ENCODE measurements at places on chromosomes 13 and 19.

GRCh38 chr19:1220477-1220930 lies 14.9 kb downstream of the STK11 start:
- DNase-seq, result no peak

DNA sequence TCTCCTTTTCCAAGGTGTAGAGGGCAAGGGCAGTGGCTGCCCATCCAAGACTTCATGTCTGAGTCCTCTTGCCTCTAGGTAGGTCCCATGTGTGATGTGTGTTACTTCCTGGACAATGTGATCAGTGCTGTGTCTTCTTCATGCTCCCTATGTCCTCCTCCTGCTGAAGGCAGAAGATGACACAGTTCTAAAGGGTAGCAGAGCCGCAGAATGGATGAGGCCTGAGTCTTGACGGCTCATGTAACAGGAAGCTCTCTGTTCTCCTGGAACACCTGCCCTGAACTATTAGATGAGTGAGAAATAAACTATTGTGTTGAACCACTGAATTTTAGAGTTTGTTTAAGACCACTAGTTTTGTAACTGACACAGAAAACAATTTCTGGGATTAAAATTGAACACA lies 165.9 kb downstream of the NDFIP2 start:
- no peak for DNase-seq

- DNase-seq, result no peak
Measured at GRCh38 chr19:5271145-5271544, 69.5 kb downstream of the PTPRS start.

GRCh38 chr13:99832347-99832746 lies 139.2 kb downstream of the ZIC5 start:
- DNase-seq, result no peak

GRCh38 chr13:84393981-84394625 lies 511.8 kb upstream of the SLITRK1 start:
- no peak for DNase-seq

GRCh38 chr19:18423258-18424020 lies 4.2 kb downstream of the SSBP4 start:
- no peak for DNase-seq

DNA sequence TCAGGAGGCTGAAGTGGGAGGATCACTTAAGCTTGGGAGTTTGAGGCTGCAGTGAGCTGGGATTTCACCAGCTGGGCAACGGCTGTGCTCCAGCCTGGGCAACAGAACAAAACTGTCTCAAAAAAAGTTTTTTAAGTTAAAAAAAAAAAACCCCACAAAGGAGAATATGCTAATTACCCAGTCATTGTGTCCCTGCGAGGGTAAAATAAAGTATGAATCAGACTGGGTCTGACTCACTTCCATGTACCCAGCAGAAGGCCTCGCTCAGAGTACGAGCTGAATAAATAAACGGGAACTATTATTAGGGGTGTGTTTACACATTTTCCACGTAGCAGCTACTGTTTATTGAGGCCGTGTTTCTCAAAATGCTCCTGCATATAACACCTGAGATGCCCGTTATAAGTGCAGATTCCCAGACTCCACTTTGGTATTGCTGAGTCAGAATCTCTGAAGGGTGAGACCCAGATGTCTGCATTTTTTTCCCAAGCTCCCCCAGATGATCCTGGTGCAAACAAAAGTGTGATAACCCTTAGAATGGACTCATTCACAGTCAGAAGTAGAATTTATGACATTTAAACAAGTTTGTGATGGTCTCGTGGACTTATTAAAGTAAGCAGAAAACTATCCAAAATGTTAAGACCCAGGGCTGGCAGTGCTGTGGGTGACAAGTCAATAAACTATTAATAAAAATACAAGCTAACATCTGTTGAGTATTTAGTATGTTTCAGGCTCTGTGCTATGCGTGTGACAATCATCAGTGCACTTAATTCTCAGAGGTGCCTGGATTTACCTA lies 28.2 kb downstream of the KCNC3 start:
- DNase-seq, result no peak

DNA sequence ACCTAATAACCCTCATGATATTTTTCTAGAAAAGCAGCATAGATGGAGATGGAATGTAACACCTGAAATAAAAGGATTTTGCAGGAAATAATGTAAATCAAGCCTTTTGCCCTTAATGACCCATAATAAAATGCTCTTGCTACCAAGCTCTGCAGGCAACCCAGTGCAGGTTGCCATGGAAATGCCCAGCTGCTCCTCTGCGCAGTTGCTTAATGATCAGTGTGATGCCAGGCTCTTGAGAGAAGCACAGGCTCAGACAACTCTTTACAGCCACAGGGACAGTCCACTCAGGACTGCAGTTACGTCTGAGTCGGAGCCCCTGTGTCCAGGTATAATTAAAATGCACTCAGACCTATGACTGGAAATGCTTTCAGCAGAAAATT lies 165.5 kb downstream of the LACC1 start:
- peak; percentile 31 for DNase-seq

DNA sequence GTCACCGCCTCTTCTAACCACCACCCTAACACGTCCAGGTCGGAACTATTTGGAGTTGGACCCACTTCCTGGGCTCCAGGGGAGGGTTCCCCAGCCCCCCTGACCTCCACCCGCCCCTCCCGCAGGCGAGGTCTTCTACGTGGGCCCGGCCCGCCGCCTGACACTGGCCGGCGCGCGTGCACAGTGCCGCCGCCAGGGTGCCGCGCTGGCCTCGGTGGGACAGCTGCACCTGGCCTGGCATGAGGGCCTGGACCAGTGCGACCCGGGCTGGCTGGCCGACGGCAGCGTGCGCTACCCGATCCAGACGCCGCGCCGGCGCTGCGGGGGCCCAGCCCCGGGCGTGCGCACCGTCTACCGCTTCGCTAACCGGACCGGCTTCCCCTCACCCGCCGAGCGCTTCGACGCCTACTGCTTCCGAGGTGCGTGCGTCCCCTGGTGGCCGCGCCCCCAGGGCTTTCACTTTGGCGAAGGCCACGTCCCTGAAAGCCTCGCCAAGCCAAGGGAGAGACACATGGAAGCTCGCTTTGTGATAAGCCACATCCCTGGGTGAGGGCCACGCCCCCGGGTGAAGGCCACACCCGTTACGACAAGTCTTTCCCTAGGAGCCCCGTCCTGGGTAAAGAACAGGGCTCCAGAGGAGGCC lies 13.2 kb downstream of the NCAN start:
- no peak for DNase-seq

DNA sequence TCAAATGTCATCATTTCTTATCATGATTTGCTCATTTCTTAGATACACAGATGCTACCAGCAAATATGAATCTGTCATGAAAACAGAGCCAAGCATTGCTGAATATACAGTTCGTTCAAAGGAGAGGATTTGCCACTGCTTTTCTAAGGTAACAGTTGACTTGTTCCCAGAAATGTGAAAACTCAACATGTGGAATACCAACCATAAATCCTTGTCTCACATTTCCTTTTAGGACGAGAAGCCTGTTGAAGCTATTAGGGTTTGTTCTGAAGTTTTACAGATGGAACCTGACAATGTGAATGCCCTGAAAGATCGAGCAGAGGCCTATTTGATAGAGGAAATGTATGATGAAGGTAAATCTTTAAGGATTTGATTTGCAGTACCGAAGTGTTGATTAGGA lies 86.7 kb downstream of the DNAJC3 start:
- no peak for DNase-seq

DNA sequence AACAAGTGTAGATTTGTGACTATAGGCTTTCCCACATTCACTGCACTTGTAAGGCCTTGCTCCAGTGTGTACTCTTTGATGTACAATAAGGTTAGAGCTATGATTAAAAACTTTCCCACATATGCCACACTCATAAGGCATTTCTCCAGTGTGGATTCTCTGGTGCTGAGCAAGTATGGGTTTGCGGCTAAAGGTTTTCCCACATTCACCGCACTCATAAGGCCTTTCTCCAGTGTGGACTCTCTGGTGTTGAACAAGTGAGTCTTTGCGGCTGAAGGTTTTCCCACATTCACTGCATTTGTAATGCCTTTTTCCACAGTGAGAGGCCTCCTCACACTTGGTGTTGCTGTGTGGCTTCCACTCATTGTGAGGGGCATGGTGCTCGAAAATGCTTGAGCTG lies 3.7 kb downstream of the ZNF772 start:
- no peak for DNase-seq

DNA sequence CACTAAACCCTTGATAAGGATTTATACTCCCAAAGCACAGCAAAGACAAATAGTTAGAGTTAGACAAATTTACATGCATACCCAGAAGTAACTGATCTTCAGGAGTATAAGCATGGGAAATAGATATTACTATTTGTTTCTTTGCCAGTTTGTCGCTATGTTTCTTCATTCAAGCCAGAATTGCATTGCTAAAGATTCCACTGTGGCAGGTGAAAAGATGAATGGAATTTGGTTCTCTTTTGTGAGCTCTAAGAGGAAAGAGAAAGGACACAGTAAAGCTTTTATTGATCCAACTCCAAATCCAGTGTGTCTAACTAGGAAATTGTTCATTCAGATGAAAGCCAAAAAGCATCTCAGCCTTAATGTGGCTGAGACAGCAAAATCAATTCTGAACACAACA lies 292.3 kb upstream of the SPRY2 start:
- no peak for DNase-seq

- DNase-seq, result no peak
Measured at GRCh38 chr13:25167382-25168174, 4.5 kb downstream of the AMER2 start.

DNA sequence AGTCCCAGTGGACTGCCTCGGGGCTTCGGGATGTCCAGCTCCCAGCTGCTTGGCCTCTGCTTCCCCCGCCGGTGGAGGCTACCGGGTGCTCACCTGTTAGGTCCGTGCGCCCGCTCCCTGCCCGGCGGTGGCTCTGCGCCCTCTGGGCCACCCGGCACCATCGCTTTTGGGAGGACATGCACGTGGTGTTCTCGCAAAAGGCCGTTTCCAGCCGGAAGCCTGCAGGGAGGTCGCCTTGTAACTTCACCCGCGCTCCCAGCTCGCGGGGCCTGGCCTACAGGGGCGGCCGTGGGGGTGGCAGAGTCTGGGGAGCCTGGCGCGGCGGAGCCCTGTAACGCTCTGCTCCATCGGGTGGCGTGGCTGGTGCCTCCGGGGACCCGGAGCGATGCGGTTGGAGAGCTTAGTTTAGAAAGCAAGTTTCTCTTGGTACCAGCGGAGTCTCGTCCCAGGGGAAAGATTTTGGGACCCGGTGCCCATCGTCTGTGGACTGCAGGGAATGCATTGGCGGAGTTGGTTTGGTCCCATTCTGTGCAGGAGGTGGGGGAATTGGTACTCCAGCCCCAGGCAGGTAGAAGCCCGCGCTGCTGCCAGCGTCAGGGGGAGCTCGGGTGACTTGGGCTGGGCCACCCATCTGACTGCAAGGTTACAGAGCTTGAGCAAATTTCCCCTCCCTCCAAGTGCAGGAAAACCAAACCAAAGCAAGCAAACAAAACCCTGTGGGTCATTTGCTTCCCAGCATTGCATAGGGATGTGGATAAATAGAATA lies 673 bp downstream of the SPATA13 start:
- no peak for DNase-seq

GRCh38 chr13:76038920-76039716 lies 403.0 kb downstream of the LMO7 start:
- no peak for DNase-seq

- no peak for DNase-seq
Measured at GRCh38 chr13:44576351-44577235, 463 bp upstream of the TSC22D1 start.

DNA sequence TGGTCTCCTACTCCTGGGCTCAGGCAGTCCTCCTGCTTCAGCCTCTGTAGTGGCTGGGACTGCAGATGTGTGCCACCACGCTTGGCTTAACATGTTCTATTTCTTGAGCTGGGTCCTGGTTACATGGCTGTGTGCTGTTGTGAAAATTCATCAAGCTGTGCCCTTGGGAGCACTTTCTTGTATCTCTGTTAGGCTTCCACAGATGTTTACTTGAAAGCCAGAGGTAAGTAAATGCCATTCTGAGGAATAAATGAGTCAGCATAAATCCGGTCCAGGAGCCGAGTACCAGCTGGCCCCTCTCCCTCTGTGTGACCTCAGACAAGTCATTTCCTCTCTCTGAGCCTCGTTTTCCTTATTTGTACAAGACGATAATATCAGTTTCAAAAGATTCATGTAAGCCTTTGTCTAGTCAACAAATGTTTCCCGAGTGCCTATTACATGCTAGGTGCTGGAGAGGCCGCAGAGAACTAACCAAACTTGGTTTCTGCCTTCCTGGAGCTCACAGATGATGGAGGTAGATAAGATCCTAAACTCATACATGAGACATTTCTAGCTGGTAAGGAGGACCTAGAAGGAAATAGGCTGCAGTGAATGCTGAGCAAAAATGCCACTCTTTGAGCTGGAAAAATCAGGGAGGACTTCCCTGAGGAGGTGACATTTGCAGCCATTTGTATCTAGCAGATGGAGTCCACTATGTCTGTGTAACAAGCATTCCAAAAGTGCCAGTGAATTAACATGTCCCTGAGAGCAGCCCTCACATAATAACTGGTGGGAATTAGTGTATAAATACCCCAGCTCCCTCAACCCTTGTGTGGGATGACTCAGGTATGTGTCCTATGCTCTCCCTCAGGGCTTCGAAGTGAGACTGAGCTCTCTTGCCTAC lies 2.7 kb upstream of the RASAL3 start:
- DNase-seq, result no peak

GRCh38 chr19:3359015-3359918 lies 7.1 kb upstream of the NFIC start:
- no peak for DNase-seq

DNA sequence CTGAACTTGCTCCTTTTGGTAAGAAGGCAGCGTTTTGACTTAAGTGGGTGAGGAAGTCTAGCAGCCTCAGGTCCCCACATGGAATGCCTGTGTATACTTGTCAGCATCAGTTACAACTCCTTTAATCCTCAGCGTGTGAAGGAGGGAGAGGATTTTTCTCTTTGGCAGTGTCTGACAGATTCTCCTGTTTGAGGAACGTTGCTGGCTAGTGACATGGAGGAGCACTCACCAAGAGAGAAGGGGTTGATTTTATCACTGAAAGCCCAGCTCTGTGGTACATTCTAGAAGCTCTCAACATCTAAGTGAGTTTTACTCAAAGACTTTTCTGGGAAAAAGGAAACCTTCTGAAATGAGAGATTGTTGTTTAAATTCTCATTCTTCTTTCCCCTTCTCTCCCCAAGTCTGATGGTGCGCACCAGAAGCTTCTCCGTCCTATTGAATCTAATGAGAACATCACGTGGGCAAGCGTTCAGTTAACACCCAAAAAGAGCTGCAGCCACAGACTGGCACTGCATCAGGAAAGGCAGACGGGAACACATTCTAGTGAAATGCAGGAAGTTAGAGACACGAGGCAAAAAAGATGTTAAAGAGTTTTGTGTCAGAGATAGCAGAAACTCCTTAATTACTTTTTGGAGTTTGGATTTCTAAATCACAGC lies 58.2 kb downstream of the GJA3 start:
- DNase-seq, result no peak

DNA sequence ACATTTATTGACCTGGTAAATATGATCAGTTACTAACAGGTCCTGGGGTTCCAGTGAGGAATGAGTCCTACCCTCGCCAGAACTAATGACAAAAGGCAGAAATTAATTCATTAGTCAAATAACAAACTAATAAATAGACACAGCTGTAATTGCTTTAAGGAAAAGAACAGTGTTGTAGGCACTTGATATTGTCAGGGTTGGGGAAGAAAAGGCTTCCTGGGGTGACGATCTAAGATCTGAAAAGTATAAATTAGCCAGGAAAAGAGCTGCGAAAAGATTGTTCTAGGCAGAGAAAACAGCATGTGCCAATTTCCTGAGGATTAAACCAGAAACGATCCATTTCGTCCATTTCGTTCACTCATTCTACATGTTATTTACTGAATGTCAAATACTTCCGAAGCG lies 670 bp upstream of the CHAF1A start:
- no peak for DNase-seq

- no peak for DNase-seq
Measured at GRCh38 chr19:392375-392970, 16.5 kb downstream of the C2CD4C start.

GRCh38 chr13:65540175-65540574 lies 1690.0 kb downstream of the PCDH9 start:
- no peak for DNase-seq

All from cerebellar nuclear complex (tissue), 1 donor.